Cortex of kidney (tissue), 1 donor: ENCODE measurements at places on chromosomes 2 and 18.

DNA sequence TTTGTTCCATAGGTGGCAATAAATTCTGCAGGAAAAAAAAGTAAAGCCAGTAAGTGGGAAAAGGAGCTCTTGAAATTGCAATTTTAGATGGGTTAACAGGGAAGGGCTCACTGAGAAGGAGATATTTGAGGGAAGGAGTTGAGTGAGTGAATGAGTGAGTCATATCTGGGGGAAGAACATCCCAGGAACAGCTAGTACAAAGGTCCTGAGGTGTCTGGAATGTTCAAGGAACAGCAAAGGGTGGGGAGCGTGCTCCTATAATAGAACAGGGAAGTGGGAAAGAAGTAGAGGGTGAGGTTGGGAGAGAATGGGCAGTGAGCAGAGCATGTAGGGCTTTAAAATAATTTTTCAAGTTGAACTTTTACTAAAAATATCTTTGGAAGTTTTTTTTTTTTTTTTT is 68.0 kb upstream of the PSME4 start:
- DNase-seq: no peak

DNA sequence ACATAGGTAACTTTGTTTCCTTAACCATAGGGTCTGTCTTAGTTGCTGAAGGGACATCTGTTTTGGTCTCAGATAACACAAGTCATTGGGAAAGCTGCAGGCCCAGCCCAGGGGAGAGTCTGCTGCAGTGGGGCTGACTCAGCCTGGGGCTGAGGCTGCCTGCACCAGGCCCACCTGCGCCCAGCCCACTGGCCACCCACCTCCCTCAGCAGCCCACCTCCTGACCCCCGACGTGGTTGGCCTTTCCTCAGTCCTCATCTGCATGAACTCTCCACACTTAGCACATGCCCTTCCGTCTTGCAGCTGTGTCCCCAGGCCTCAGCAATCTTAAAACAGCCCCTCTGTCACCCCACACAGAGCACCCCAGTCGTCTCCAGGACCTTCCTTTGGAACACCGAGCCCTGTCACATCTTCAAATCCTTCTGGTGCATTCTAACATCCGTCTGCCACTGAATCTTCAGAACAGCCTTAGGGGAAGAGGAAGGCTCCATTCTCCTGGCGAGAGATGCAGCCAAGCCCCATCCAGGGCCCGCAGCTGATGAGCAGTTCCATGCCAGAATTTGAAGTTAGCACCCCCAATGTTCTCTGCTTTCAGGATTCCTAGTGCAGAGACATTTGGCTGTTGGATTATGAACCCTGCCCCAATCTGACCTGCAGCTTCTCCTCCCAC is 231.4 kb downstream of the SEPTIN10 start:
- DNase-seq: no peak

- no peak for DNase-seq
Observed at GRCh38 chr18:27250471-27250870, 65.4 kb upstream of the CHST9 start.

GRCh38 chr18:21454725-21455124 is 145.8 kb downstream of the ESCO1 start:
- DNase-seq: no peak

- no peak for DNase-seq
Observed at GRCh38 chr18:44878335-44878734, 197.6 kb downstream of the SETBP1 start.

- no peak for DNase-seq
Observed at GRCh38 chr2:53907582-53907981, 47.8 kb upstream of the GPR75 start.

DNA sequence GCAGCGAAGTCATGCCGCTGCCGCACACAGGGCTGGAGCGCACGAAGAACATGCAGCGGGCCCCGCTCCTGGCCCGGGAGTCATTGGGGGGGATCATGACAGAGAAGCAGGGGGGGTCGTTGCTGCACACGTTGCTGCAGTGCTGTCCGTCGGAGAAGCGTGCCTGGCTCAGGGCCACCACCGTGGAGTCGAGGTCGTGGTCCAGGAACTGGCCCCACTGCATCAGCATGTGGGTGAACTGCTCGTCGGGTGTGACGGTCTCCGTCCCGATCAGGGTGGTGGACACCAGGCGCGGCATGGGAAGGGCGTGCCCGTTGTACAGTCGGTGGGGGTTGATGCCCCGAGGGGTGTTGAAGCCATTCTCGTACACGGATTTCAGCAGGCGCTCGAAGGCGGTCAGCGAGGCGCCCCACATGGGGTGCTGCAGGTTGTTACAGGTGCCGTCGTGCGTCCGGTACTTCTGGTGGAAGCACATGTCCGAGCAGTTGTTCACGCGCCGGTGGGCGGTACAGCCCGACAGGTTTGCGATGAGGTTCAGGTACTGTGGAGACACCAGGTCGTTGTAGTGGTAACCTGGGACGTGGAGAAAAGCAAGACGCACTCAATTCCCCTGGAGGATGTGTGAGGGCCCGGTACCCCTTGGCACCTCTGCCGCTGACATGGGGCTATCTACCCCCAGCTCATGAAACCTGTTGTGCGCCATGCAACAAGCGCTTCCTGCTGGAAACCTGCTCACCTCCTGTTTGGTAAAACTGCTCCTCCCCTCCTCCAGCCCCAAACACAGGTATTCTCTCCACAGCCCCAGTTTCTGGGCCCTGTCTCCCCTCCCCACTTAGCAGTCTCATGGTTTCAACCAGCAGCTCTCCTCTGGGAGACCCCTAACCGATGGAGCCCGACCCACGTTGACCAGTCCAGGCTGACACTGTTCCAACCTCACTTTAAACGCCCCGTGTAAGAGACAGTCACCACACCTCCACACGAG is 94.9 kb downstream of the PXDN start:
- DNase-seq: no peak

DNA sequence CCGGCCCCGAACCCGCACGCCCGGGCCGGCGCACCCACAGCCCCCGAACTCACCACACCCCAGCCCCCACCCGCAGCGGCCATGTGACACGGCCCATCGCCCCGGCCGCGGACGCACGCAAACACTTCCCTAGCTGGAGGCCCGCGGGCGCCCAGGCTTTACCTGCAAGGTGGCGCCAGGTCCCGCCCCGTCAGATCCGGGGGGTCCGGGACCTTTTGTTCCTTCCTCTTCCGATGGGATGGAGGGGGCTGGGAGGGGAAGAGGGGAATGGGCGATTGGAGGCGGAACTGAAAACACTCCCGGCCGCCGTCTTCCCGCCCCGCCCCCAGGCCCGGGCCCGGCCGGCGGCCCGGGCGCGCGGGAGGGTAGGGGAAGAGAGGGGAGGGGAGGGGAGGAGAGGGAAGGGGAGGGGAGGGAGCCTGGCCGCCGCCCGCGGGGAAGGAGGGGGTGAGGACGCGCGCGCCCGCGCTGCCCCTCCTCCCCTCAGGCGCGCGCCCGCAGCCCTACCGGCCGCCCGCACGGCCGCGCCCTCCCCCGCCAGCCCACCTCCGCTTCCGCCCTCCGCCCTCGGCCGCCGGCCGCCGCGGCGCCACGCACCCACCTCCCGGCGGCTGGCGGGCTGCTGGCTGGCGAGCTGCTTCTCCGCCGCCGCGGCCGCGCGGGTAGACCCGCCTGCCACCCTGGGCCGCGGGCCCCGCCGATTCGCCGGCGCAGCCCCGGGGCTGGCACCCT is at the start of gene SMAD2:
Gene SMAD2, minus strand, starts transcription at position 461 of the 732 bp plus-strand sequence. CDS start 33,903 bp downstream, outside the sequence.
- DNase-seq: no peak
